ENCODE measurements at places on chromosomes 11 and 22.

- peak; percentile 57 for DNase-seq
Measured at GRCh38 chr11:13316528-13316961, 39.0 kb downstream of the BMAL1 start.

DNA sequence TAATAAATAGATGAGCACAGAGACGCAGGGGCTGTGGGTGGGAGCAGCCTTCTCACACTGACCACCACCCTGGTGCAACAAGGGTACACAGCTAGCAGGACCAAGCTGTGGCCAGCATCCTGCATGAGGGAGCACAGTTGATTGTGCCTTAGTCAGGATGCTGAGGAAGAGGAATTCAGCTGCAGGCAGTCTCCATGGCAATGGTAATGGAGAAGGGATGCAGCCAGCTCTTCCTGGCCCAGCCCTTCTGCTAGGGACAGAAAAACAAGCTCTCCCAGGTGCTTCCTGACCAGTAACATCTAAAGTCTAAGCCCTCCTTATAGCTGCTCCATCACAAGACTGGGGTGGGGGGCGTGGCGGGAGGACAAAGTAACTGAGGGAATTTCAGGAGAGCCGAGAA lies 363.5 kb downstream of the BUD13 start:
- DNase-seq, result no peak

DNA sequence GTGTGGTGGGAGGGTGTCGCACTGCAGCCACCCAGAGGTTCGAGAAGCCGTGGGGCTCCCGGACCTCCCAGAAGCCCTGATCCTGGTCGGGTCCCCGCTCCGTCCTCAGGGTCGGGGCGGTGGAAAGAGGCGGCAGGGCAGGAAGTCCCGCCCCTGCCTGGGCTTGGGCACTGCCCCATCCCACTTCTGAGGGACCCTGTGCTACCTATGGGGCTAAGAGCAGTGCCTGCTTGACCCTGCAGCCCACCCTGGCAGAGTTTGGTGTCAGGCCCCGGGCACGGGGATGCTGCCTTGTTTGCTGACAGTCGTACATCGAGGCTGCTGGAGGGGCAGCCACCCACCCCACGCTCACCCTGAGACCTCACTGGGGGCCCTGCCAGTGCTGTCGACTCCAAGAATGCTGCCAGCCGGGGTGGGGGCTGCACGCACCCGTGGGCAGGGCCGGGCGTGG lies 19.4 kb downstream of the RNH1 start:
- DNase-seq, result no peak

DNA sequence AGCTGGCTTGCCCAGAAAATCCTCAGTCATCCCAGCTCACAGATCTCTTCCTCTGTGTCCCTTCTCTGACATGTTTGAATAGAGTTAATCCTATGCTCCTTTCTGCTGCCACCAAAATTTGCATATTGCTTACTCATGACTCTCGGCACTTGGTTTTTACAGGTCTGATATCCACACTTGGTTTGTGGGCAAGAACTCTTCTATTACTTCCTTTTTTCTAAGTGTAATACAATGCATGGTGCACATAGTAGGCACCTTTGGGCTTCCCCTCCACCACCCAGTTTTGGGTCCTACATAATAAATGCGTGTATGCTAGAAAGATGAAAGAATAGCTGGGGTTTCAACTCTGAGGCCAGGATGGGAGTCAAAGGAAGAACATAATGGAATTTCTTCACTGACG lies 69.7 kb upstream of the GRK3 start:
- no peak for DNase-seq

DNA sequence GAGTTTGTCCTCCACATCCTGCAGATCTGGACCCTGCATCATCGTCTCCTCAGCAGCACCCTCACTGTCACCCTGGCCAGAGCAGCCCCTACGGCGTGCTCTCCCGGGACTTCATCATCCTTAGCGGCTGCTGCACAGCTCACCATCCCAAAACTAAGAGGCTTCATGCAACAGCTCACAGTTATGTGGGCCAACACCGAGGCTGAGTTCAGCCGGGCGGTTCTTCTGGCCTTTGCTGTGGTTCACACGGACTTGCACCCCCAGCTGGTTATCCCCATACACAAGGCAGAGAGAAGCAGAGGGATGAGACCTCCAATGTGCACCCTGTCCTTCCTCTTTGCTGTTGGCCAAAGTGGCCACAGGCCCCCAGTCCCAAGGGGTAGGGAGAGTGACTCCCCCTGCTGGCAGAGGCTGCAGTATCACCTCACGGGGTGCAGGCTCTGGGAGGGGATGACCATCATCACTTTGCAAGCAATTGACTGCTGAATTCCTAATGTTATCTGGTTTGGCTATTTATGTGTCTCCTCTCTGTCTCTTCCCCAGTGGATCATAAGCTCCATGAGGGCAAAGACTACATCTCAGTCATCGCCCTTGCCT lies 276.8 kb downstream of the BRD1 start:
- no peak for DNase-seq

- no peak for DNase-seq
Measured at GRCh38 chr11:62505059-62505439, 41.6 kb downstream of the AHNAK start.

DNA sequence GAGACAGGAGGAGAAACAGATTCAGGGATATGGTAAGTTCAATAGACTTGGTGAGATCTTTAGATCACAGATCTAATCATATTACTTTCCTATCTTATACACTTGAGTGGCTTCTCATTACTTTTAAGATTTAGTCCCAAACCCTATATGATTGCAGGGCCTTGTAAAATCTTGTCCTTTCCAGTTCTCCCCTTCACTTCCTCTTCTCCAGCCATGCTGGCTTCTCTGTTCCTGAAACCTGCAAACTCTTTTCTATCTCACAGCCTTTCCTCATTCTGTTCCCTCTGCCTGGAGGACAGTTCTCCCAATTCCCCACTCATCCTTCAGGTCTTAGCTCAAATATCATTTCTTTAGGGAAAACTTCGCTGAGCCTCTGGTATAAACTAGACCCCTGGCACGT lies 65.9 kb upstream of the BIRC3 start:
- DNase-seq, result no peak
